ENCODE measurements at places on chromosomes 2 and 18.

- DNase-seq: no peak
These were observed at the start of gene CETN1 for GRCh38 chr18:580154-580553. TSS of gene CETN1 (plus strand) at chr18:580380. CDS start at chr18:580409, 29 bp downstream.

- no peak for DNase-seq
These were observed 99.0 kb downstream of the MBP start for GRCh38 chr18:77033575-77033974.

DNA sequence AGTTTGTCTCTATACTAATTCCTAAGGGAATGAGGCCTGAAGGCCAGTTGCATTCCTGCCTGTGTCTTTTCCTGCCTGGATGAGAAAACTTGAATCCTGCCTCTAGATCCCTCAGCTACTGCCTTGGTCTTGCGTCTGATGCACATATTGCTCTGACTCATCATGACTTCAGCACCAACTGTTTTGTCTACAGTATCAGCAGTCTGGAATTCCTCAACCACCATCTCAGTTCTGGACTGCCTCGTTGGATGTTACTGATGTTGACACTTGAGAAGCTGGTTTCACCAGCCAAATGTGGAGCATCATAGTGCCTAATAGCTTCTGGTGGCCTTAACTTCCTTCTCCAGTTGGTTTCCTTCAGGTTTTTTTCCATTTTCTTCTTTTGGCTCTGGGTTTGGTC is 211.0 kb downstream of the CTNNA2 start:
- DNase-seq: no peak

- no peak for DNase-seq
These were observed 224.2 kb upstream of the CXCR4 start for GRCh38 chr2:136342138-136342537.

- no peak for DNase-seq
These were observed 236.5 kb downstream of the ZNF804A start for GRCh38 chr2:184834699-184835397.

GRCh38 chr18:419541-420175 is 80.8 kb downstream of the COLEC12 start:
- DNase-seq: no peak

DNA sequence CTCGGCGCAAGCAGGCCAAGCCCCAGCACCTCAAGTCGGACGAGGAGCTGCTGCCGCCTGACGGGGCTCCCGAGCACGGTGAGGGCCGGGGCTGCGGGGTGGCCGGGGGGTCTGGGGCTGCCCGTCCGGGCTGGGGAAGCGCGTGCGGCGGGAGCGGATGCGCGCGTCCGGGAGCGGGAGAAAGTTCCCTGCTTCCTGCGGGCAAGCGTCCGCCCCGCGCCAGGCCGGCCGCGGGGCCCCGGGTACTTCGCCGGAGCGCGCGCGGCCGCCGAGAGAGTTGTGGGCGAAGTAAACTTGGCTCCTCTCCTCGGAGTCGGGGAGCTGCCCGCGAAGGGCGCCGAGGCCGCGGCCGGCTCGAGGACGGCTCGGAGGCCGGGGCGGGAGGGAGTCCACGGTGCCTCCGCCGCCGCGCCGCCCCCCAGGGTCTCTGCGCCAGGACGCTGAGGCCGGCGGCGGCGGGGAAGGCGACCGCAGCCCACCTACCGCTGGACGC is 707 bp downstream of the SALL3 start:
- no peak for DNase-seq

DNA sequence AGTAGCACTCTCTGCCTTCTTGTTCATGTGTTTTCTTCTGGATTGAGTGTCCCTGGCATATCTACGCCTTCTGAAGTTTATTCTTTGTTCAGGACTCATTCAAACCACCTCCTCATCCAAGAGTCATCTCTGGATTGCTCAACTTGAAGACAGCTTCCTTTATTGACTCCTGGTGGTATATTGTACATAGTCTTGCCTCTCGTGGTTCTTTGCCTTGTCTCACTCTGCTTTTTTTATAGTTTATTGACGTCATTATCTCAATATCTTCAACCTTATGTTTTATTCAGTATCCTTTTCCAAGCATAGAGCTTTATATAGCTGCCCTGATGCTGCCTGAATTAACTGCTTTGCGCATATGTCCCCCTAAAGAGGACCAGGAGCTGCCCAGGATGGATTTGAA is 161.7 kb downstream of the INSIG2 start:
- no peak for DNase-seq

- no peak for DNase-seq
These were observed 7.7 kb upstream of the GALNT13 start for GRCh38 chr2:153864022-153864421.

GRCh38 chr18:58552057-58552461 is 76.8 kb downstream of the ALPK2 start:
- DNase-seq: no peak

DNA sequence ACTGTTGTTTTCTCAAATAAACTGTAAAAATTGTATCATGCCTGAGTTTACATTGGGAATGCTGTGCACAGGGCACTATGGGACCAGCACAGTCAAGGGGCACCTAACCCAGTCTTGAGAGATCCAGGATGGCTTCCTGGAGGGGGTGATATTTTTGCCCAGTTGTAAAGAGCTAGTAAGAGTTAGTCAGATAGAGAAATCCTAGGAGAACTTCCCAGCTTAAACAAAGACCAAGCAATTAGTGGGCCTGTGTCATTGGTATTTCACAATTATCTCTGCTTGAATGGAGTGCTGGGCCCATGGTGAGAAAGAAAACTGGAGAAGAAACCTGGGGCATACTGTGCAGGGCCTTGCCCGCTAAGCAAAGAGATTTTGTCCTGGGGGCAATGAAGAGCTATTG is 12.2 kb downstream of the XDH start:
- DNase-seq: no peak

Measured in KG1 (cell line).